Stimulated activated CD8-positive, alpha-beta memory T cell treated with anti-CD3 and anti-CD28 coated beads, Interleukin-2, amount 100 ng/mL, for 1 hour (primary cell): ENCODE measurements at places on chromosomes 6 and 20.

DNA sequence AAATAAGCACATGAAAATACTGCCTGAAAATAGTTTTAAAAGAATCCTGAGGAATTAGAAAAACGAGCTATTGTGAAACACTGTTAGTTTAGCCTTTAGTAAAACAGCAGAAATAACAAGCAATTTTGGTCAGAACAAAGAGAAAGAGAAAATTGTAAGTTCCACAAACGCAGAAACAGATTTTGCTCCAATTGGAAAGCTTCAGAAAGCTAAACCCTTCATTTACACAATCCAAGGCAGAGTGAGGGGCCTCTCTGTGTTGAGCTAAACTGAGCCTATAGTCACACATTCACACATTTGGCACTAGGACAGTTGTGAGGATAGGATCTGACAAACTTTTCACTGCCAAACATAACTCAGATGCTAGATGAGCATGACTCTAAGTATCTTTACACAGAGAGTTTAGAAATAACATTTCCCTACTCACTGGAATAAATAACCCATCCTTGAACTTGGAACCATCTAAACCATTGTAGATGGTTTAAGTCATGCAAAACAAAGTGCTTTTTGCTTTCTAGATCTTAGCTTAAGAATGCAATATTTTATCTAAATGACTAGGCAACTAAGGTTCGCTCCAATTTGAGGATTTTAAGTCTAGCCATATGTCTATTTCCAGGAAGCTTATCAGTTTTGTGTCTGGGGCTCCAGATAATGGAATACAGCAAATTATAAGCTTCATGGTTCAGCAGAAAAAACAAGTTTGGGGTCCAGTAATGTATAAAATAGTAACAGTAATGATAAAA lies 122.6 kb downstream of the SGK1 start:
- DNase-seq = no peak

- no peak for DNase-seq
These were observed 3.8 kb downstream of the EZR start for GRCh38 chr6:158815379-158815724.

DNA sequence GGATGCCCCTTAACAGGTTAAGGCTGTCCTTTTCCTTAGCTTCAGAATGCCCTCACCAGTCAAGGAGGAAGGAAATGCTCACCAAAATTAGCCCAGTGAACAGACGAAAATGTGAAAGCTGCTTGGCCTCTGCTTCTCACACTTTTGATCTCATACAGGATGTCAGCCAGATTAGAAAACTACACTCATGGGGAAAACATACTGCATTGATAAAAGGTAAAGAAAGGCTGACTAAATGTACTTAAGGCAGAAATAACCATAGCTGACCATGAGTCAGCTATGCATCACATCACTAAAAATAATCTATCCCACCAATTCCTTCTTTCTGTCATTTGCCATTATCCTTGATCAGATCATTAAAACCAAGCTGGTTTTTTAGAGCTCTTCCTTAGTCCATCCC lies 198.4 kb upstream of the TENT5A start:
- no peak for DNase-seq

DNA sequence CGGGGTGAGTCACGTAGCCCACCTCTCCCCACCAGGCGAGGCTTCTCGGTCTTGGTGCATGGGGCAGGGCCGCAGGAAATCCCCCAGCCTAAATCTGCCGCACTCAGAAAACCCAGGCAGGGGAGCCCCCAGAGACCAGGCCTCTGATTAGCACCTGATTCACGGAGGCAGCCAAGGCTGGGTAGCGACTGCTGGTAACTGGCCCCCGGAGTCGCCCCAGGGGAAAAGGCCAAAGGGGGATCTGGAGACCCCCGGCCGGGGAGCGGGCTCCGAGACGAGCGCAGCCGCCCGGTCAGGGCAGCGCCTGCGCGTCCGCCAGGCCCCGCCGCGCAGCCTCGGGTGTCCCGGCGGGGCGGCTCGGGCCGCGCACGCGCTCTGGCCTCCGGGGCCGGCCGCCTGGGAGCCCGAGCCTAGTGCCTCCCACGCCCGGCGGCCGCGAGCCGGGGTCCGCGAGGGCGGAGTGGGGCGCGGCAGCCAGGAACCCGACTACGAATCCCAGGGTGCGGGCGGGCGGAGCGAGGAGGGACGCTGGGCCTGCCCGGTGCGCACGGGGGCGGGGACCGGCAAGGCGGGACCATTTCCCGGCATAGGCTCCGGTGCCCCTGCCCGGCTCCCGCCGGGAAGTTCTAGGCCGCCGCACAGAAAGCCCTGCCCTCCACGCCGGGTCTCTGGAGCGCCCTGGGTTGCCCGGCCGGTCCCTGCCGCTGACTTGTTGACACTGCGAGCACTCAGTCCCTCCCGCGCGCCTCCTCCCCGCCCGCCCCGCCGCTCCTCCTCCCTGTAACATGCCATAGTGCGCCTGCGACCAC lies at the start of gene DUSP22:
Gene DUSP22 (plus strand): TSS at position 791 of the 809 bp plus-strand sequence. CDS start 53 bp downstream, outside the sequence.
- peak; percentile 60 for DNase-seq

DNA sequence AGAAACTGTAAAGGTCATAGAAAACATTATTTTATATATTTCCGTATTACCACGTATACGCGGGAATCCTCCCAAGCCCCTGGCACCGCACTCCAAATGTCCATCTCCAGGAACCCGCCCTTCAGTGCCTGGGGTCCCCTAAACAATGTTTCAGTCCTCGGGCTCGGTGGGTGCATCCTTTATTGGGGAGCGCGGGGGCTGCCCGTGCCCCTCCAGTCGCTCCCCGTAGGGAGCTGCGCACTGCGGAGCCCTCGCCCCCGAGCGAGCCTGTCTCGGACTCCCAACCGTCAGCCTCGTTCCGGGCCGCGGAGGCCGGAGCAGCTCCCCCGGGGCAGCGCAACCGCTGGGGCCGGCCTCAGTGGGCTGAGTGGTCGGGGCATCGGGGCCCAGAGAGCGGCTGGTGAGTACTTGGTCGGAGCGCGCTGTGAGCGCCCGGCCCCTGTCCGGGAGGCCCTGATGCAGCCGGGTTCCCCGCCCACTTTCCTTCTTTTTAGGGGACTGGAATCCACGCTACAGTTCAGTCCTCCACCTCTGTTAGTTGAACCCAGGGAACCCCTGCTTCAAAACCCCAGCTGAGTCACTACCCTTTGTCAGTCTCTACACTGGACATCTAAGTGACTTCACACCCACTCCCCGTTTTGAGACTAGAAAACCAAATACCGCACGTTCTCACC lies at the start of gene DNAH8:
Gene DNAH8 (plus strand): TSS at position 296 of the 674 bp plus-strand sequence. CDS start 7,499 bp downstream, outside the sequence.
- DNase-seq = no peak

DNA sequence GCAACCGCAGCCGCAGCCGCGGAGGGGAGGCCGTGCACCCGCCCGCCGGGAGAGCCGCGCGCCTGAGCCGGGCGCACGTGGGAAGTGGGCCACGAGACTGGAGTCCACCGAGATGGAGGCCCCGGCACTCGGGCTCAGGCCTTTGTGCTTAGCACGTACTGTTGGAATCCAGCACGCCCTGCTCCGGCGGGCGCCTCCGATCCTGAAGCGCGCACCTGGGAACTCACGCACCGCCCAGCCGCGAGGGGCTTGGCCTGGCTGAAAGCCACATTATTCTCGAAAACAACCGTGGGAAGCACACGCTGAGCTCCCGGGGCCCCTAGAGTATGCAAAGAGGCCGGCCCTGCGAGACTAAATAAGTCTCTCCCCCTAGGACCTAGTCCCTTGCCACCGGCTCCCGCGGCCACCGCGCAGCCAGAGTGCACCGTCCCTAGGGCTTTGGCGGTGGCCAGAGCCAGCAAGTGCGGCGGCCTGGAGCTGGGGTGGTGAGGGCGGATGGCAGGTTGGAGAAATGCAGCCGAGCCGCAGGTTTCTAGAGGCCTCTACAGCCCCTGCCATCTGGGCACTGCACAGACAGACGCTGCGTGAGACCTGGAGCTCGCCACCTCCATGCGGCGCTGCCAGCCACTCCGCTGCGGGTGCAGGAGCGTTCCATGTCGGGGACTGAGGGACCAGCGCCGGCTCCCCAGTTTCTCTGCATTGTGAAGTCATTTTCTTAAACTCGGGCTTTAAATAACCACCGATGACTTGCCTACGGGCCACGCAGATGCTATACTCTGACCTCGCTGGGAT lies 42.0 kb upstream of the LY86 start:
- DNase-seq = no peak
